ENCODE measurements at places on chromosomes 3 and 15.

DNA sequence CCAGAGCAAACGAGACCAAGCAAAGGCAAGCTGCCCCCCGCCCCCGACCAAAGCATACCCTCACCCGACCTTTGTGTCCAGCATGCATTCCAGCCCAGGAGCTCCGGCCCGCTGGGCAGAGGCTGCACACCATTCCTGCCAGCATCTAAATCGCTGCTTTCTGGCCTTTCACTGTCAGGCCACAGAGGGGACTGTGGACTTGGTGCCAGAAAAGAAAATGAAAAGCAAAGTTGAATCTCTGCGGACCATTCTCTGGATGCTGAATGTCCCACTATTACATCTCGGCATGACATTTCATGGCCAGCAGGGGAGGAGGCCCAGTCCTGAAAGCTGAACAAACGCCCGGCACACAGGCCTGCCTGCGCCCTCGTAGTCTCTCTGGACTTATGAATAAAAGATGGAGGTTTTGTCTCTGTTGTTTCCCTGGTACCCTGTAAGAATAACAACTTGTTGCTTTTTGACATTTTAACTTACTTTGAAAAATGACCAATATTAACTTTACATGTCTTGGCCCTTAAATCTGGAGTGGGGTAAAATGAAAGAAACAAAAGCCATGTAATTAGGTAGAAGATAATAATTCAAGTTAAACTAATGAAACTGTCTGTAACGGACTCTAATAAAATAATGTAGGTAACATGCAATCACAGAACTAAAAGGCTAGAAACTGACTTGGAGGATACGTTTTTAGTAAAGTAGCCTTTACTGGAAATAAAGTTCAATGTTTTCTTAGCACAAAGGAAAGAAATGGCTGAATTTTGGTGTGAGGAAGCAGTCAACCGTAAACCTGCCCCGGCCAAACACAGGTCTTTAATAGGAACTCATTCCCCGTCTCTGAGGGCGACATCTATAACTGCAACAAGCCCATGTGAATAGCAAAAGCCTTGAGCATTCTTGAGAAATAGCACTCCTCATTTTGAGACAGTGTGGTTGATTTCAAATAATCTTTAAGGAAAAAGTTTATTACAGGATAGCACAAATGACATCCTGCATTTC is 12.7 kb downstream of the IL17RD start:
- no peak for DNase-seq

DNA sequence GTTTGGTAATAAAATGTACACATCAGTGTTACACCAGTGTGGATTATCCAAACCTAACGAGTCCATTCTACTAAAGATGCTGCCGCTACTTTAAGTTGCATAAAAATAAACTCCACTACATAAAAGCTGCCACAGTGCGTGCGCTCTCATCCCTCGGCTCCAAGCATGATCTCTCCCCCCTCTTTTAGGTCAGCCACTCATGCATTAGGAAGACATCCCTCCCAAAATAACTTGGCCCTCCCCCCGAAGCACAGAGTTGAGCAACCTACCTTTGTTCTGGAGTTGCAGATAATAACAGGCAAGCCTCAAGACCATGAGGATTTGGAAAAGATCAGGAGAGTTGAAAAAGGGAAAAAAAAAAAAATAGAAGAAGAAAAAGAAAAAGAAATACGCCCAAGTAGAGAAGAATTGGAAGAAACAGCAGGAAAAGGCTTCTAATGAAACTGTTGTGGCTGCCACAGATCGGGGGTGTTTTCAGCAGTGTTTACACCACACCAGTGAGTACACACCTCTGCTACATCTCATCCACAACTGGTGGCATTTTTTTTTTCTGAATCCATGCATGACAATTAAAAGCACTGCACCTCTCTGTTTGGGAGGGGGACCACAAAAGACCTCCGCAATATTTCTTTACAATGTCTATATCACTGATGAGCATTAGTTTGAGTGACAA is 339.2 kb downstream of the FOXP1 start:
- DNase-seq = peak; percentile 57

DNA sequence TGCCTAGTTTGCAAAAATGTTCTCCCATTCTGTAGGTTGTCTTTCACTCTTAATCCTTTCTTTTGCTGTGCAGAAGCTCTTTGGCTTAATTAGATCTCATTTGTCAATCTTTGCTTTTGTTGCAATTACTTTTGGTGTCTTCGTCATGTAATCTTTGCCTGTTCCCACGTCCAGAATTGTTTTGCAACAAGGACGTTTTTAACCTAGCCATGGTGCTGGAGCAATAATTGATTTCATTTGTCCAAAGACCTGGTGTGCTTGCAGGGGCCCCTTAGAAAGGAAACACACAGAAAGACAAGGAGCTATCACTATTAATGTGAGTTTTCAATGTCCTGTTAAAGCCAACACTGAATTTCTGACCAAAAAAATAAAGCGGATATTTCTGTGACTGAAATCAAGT is 89.1 kb upstream of the GALNT15 start:
- no peak for DNase-seq

- DNase-seq = peak; percentile 83
These were observed 1003.9 kb upstream of the CFAP20DC start for GRCh38 chr3:60053526-60054265.

GRCh38 chr3:8301977-8302735 is 199.5 kb upstream of the LMCD1 start:
- DNase-seq = peak; percentile 57

DNA sequence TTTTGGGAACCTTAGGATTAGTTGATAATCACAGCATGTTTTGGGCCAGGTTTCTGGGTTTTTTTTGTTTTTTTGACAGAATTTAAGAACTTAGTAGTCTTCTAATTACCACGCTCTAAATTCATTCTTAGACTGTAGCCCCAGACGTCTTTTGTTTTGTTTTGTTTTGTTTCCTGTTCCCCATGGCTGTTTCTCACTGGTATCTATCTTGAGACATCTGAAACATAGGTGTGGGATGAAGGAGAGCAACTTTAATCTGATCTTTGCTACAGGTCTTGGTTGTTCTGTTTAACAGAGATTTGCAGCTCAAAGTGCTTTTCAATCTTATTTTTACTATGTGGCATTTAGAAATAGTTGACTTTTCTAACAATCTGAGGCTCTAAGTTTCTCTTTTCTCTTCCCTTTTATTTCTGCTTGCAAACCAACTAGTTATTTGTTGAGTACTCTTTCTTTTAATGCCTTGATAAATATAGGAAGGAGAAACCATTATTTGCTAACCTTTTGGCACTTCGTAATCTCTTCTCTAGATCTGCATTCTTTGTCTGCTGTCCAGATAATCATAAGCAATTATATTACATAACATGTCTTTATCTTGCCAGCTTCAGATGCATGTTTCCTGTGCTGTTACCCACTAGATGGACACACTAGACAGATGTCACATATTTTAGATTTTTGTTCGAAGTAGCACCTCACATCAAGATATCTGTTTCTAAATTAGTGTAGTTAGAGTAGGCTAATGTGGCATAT is 40.9 kb downstream of the FBXL2 start:
- DNase-seq = peak; percentile 2

DNA sequence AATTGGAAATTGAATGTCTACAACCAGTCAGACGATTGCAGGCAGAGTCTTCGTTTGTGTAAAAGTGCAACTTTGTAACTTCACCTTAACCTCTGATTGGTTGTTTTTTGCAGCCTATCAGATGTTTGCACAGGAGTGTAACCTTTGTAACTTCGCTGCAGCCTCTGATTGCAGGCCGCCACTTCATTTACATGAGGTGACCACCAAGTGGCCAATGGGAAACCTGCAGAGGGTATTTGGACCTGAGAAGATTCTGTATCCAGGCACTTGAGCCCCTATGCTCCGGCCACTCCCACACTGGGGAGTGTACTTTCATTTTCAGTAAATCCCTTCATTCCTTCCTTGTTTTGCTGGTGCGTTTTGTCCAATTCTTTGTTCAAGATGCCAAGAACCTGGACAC is 68.1 kb upstream of the PFN2 start:
- DNase-seq = no peak

DNA sequence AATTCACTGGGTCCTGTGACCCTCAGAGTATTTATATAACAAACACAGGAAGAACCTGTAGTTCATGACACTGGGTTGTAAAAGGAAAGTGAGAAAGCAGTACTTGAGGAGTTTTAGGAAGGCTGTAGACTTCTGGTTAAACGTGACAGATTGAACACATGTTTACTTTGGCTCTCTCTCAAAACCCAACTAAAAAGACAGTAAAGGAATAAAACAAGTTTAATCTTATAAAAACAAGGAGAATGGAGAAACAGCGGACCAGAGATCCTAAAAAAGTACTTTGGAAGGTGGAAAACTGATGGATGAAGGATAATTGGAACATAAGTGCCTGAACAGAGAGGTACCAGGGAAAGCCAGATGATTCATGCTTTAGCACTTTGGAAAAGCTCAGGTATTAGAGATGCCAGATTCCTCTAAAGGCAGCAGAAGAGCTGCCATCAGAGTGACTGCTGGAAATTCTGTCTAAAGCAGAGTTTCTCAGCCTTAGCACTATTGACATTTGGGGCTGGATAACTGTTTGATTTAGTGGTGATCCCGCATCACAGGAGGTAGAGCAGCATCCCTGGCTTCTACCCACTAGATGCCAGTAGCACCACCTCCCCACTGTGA is 182.9 kb upstream of the RORA start:
- no peak for DNase-seq

DNA sequence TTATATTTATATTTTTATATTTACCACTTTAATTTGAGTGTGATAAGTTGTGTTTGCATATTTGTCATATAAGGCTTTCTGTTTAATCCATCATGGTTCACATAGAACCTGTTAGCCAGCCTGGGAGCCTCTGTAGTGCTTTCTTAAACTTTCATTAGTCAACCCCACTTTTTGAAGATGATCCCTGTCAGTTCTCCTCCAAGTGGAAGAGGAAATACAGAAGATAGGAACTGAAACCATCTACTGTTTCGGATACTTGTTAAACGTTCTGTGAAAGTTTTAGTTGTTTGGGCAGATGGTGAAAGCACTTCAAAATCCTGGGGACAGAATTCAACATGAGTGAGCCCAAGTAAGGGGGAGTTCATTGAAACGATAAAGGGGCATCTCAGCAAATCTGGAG is 4.6 kb upstream of the SAMMSON start:
- no peak for DNase-seq

DNA sequence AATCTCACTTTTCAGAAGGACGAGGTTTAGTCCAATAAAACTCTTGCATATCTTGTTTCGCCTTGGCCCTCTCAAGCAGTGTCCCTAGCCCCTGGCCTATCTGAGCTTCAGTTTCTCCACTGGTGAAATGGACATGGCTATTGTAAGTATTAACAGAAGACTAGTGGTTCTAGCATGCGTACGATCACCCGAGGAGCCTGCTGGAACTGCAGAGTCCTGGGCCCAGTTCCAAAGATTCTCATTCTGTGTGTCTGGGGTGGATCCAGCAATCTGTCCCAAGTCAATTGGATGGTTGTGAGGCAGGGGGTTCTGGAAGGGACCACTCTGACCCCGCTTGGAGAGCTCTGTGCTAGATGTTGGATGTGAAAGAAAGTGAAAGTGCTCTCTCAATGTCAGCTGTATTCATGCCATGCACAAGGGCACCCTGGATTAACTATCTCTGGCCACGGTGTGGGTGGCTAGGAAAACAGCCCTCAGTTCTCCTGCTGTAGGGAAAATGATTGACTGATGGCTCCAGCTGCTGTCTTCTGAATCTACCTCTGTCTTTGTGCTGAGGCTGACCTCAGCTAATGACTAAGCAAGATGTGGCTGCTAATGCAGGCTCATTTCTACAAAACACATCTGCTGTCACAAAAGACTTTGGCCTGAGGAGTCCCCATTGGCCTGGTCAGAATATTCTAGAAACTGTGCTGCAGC is 1.9 kb upstream of the PLA1A start:
- DNase-seq = no peak

- DNase-seq = no peak
These were observed 18.3 kb upstream of the EPHB3 start for GRCh38 chr3:184543256-184543655.

DNA sequence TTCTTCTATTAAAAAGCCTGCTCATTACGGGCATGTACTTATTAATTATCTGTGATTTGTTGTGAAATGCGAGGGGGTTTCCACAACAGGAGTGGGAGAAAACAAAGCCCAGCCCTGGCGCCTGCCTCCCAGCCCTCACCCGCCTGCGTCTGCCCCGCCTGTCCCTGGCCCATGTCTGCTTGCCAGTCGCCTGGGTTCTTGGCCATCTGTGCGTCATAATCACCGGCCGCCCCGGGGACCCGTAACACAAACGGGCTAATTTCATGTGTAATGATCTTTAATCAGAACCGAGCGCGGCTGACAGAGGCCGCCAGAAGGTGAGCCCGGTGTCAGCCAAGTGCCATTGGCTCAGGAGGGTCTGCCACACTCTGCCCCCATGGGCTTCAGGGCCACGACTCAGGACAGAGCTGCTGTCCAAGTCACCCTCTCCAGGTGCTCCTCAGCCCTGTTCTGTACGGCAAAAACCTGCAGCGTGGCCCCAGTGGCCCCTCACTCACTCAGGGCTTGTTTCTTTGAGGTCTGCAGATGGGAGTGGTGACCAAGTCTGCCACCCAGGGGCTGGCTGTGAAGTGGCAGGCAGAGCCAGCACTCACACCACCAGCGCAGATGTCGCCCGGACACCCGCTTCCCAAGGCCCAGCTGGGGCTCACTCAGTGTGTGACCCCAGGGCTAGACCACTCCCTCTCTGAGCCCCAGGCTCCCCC is 28.8 kb upstream of the TMEM115 start:
- no peak for DNase-seq

DNA sequence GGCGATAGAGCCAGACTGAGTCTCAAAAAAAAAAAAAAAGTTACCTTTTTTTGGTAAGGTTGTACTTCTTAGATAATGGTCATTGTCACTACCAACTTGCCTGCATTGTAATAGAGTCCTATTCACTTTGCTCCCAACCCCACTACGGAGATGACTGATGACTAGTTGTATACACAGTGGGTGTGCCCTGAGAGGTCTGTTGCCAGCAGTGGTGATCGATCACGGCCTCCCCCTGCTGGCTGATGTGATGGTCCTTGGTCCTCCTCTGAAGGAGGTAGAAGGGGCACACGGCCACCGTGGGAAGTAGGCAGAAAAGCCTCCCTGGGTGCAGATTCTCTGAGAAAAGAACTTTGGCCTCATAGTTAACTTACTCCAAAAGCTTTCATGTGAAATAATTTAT is 10.7 kb downstream of the GCNT3 start:
- DNase-seq = peak; percentile 37

GRCh38 chr15:63473999-63474809 is 30.2 kb upstream of the USP3 start:
- peak; percentile 50 for DNase-seq

GRCh38 chr3:138009476-138010272 is at the start of gene CLDN18:
Gene CLDN18, plus strand, starts transcription at chr3:138010165. Its CDS starts 61 bp downstream, at chr3:138010226.
- DNase-seq = no peak

GRCh38 chr15:101560722-101561583 is 71.4 kb upstream of the PCSK6 start:
- no peak for DNase-seq

- peak; percentile 49 for DNase-seq
These were observed 49.4 kb upstream of the SYNPR start for GRCh38 chr3:63228677-63229076.

GRCh38 chr3:105254154-105254553 is 112.6 kb upstream of the ALCAM start:
- DNase-seq = no peak

DNA sequence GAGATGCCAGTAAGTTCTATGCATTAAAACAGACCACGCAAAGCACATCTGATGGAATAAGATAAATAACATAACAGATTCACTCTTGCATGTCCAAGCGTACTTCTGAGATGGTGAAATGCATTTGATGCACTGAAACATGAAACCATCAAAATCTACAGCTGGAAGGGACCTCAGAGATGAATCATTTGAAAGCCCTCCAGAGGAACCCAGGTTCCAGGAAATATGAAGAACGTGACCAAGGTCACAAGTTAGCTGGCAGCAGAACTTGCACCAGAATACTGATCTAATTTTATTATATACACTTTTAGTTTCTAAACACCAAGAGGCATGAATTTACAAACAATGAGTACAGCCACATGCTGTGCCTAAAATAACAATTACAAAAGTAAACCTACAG is 957.1 kb downstream of the FHIT start:
- peak; percentile 81 for DNase-seq

Measured in fibroblast of skin of right quadriceps (primary cell).